ENCODE measurements at places on chromosomes 6 and 20.

- no peak for DNase-seq
Measured at GRCh38 chr6:129603741-129604140, 106.2 kb downstream of the ARHGAP18 start.

- DNase-seq: no peak
Measured at GRCh38 chr20:47950124-47950912, 165.0 kb upstream of the SULF2 start.

- DNase-seq: no peak
Measured at GRCh38 chr6:167113047-167113754, 9.7 kb upstream of the CCR6 start.

GRCh38 chr6:128414943-128415342 is 105.5 kb downstream of the PTPRK start:
- no peak for DNase-seq

DNA sequence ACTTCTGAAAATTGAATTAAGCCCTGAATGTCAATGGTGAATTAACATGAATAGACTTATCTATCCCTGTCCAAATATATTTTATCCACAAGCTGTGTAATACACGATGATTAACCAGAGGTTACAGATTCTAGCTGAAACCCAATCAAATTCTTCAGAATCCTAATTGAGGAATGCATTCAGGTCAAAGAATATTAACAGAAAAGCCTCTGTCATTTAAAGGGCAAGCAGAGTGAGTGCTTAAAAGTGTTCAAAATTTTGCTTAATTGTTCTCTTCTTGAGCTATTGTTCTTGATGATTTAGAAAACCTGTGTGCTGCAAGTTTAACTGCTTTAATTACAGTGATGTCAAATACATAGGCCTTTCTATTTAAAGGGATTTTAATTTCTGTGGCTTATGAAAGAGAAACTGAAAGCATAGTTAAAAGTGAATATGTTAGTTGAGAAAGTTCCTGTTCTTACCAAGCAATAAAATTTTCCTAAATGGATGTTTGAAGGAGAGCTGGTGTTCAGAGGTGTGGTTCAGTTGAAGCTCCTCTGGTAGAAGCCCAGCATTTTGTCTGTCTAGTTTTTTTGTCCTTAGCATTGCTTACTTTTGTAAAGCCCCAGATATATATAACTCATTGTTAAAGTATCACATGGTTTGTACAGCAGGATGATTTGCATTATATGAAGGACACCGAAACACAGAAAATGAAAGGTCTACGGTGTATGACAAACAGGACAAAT is 466.3 kb upstream of the PLCB4 start:
- DNase-seq: no peak

GRCh38 chr6:139361211-139361610 is 13.2 kb downstream of the CITED2 start:
- DNase-seq: no peak

DNA sequence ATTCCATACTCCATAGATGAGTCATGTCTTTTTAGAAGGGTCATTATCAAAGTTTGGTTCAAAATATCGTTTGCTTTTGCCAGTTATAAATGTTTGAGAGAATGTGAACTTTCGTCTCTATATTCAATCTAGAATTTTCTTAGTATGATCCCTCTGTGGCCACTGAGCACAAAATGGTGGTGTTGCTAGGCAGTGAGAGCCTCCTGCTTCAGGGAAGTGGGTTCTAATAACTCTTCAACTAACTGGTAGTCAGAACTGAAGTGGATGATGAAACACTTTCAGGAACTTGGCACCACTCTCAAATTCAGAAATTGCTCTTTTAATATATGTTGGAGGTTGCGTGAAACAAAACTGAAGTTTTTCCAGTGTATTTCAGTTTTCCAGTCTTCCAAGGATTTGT is 125.0 kb upstream of the DOK5 start:
- no peak for DNase-seq

GRCh38 chr6:44920952-44921491 is 407.1 kb upstream of the RUNX2 start:
- no peak for DNase-seq

DNA sequence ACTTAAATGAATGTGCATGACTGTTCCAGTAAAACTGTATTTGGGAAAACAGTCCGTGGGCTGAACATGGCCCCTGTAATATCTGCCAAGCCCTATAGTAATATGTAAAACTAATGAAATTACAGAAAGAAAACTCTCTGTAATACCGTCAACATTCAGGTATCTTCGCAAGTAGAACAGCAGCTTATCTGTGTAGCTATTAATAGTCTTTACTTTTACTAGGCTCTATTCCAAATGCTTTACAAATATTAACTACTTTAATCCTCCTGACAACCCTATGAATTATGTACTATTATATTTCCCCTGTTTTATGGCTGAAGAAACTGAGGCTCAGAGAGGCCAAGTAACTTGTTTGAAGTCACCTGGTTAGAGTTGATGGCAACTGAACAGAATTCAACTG is 57.1 kb downstream of the DAAM2 start:
- DNase-seq: no peak

DNA sequence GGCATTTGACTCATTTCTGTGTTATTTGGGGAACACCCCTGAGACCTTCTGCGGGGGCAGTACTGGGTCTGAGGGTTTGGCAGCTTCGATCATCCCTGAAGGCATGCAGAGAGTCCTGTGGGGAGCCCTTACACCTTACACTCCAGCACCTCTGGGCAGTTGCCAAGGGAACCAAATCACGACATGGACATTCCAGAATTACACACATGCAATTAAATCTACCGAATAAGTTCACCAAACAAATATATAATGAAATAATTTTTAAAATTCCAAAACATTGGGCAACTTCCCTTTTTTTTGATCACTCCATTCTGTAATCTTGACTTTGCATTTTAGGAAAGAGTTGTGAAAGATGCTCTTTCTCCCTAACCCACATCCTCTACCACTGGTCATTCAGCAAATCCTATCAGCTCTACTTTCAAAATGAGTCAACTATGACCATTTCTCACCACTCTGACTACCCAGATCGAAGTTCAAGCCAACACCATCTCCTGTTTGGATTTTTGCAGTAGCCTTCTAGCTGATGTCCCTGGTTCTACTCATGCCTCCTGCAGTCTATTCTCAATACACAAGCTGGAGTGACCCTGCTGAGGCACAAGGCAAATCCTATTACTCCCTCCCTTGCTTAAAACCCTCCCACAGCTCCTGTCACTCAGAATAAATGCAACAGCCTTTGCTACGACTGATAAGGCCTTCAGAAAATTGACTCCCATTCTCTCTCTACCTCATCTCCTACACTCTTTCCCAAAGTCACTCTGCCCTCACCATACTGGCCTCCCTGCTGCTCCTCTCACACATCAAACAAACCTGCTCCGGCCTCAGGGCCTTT is 533.3 kb downstream of the HACE1 start:
- no peak for DNase-seq

DNA sequence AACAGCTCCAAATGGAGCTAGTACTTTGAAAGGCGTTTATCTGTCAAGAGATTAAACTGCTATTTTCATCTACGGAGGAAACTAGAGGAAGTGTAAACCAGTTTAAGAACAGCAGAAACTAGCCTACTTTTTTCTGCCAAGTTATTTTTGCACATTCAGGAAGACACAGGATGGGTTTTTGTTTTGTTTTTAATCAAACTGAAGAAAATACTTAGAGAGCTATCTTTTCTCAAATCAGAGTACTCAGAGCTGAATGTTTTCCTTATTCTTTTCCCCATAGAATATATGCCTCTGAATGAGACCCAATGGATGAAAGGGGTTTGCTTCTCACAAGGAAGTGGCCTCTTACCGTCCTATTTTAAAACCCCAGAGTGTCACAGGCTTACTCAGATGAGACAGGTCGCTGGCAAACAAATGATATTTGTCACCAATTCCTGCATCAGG is 538.5 kb downstream of the CD83 start:
- DNase-seq: no peak

DNA sequence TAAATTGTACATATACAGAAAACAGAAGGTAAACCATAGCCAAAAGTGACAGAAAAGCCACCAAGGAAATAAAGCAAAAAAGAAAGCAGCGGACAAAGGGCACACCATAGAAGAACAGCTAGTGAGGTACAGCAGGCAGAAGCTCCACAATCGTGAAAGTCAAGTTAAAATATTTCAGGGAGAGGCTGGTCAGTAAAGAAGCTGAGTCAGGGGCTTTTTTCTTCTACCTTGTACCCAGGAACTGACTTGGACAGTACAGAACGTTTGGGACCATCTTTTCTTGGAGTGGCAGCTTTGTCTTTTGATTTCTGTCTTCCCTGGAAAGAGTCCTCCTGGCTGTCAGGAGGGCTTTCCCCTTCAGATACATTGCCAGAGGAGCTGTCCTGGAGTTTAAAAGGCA is 8.1 kb downstream of the C6orf120 start:
- DNase-seq: no peak

- no peak for DNase-seq
Measured at GRCh38 chr6:57226221-57226620, 4.1 kb upstream of the RAB23 start.

- no peak for DNase-seq
Measured at GRCh38 chr20:9517297-9518162, 3.1 kb downstream of the LAMP5 start.

DNA sequence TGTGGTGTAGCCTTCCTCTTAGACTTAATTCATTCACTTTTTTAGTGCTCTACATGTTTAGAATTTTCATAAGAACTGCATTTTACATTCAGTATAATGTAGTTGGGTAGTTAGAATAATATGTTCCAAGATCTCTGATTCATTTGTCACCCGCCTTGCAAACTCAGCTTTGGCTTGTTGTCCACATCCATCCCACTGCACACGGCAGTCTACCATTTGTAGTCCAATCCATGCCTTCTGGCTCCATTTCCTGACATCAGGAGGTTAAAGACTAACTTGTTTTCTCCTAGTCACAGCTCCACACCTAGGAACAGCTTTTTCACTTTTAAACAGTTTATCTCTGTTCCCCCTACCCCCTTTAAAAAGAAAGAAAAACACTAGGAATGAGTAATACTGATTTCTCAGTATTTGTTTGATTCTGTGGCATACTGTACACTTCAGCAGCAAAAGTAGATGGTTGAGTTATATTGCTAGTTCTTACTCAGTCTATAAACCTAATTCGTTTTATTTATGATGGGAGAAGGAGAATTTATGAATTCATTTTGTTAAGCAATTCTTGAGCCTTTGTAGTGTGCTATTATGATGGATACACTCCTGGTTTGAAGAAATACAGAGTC is 180.9 kb downstream of the ARID1B start:
- no peak for DNase-seq

GRCh38 chr6:7129784-7130569 is 22.2 kb downstream of the RREB1 start:
- no peak for DNase-seq

GRCh38 chr6:40778196-40778595 is 191.0 kb upstream of the LRFN2 start:
- DNase-seq: no peak

GRCh38 chr20:4082406-4083097 is 67.2 kb upstream of the RNF24 start:
- DNase-seq: peak; percentile 31

- peak; percentile 70 for DNase-seq
Measured at GRCh38 chr20:49384437-49385434, 97.7 kb downstream of the KCNB1 start.

GRCh38 chr6:115838763-115839401 is 221.8 kb downstream of the FRK start:
- DNase-seq: no peak

DNA sequence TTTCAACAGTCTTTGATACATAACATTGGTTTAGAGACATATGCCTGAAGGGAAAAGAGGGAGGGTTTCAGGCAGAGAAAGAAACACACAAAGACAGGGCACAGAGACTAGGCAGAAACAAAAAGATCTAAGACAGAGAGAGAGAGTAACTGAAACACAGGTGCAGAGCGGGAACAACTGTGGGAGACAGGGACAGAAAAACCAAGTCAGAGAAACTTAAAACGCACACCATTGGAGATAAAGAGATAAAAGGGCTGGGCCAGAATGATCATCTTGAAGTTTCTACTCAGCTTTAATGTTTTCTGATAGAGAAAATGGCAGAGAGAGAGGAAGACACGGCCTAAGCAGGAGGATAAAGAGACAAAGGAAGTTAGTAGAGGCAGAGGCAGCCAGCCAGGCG is 11.8 kb downstream of the UNC5CL start:
- no peak for DNase-seq

DNA sequence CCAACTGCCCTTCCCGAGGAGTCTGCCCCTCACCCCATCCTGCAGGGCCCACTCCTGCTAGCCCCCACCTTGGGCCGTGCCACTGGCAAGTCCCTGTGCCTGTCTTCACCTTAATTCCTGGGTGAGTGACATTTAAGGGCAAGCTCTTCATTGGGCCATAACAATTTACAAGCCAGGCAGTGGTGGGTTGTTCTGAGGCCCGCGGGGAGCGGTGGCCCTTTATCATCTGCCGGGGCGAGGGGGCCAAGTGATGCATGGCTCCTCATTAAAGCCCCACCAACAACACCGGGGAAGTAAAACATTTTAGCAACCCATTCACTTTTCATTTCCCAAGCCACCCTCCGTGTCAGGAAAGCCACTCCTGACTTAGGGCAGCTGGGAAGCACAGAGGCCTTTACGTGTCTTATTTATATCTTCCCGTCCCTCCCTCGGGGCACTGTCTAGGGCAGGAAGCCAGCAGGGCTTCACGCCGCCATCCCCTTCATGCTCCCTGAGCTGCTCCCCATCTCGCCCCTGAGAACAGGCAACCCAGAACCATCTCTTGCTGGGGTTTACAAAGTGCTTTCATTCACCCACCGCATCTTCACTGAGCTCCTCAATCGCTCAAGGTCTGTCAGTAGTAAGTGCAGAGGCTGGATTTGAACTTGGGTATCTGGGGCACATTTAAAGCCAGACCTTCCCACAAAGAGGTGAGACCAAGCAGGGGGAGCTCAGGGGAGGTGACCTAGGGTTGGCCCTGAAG is 55.5 kb upstream of the CCDC167 start:
- DNase-seq: no peak

GRCh38 chr6:110325197-110325596 is 33.0 kb downstream of the METTL24 start:
- DNase-seq: no peak

- no peak for DNase-seq
Measured at GRCh38 chr6:21459641-21460040, 133.9 kb upstream of the SOX4 start.

- DNase-seq: peak; percentile 63
Measured at GRCh38 chr6:32969685-32970412, 1.5 kb downstream of the BRD2 start.

DNA sequence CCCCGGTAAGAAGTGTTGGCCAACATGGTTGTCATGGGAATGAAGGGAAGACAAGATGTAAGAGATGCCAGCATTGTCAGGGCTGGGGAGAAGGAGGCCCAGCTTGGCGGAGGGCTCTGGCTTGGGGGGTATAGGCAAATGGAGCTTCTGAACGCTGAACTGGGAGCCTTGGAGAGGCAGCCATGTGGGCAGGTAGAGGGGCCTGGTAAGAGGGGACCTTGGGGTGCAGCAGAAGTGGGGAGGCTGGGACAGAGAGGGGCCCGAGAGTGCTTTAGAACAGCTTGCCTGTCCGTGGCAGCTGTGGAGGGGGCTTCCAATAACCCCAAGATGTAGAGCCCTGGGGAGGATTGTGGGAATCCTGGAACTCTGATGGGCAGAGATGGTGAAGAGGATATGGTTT is 3.0 kb downstream of the SLC22A1 start:
- no peak for DNase-seq
